SK-MEL-5 (cell line): ENCODE measurements at places on chromosomes 12 and 14. TPM values are rescaled to one million over a fixed set of nuclear protein-coding genes. Genes with fewer than 3 reads are reported as not detected.

DNA sequence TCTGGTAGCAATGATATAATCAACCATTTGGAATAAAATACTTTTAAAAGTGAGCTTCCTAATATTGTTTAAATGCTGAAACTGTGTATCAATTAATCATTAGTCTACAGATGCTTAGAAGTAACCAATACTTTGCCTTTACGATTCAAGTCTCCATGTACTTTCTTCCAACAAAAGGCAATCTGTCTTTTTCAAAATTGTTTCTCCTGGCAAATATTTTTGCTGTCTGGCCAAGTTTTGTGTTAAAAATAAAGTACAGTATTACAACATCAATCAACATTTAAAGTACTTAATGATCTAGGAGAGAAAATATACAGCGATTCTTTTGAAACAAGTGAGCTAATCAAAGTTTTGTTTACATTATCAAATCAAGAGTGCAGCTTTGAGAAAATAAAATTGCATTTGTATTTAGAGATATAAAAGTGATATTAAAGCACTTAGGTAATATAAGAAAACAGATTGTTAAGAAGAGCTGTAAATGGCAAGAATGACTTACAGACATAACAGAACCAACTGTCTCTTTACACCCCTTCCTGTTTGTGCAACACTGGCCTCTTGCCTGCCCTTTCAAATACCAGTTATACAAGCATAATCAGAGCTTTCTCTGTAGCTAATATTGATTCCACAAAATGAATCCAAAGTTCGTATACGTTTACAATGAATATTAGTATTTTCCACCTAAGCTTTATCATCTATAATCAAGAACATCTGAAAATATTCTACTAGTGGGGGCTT is 38.2 kb upstream of the FBLN5 start:
- no peak for DNase-seq

- DNase-seq, result no peak
These were observed 143.8 kb upstream of the DAAM1 start for GRCh38 chr14:59044707-59045106.

GRCh38 chr12:47184813-47185212 is 105.1 kb upstream of the AMIGO2 start:
- DNase-seq, result no peak

- no peak for DNase-seq
These were observed 108.4 kb downstream of the RFLNA start for GRCh38 chr12:124403273-124403672.

Gene DDN
- 0.03 TPM in 1 of 2 replicates, not detected in the other for total RNA-seq
